Breast epithelium (tissue), 4 donors: ENCODE measurements at places on chromosomes 5 and 9. TPM values are rescaled to one million over a fixed set of nuclear protein-coding genes. Genes with fewer than 3 reads are reported as not detected.

The MEIKIN gene
- total RNA-seq, result not detected

- DNase-seq, result no peak
Observed at GRCh38 chr5:118022062-118022461, 966.3 kb downstream of the DTWD2 start.

DNA sequence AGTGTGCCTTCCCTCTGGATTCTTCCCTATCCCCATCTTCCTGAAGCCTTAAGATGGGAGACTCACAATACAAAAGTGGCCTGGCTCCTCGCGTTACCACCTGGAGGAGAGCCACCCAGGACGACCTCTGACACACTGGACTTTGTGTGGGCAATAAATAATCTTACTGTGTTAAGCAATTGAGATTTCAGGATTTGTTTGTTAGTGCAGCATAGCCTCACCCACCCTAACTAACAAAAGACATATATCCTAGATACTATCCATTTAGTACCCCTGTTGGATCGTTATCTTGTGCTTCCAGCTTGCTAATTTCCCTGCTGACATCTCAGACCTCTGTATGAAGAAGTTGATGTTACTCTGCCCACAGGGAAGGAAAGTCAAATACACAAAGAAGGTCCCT is 7.9 kb downstream of the GABBR2 start:
- no peak for DNase-seq

The SLC34A3 gene
- not detected for total RNA-seq

DNA sequence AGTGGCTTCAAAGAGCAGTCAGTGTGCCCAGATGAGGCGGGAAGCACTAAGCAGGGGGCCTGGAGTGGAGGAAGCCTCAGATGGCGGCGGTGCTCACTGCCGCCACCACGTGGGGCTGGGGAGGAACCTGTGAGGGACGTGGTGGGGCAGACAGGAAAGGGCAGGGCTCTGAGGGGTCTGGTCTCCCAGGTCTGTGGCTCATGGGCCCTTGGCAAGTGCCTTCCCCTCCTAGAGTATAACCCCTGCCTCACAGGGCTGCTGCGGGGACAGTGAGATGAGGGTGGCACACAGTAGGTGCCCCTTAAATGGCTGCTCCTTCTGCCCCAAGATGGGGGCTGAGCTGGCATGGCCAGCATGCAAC is 26.6 kb downstream of the NR5A1 start:
- DNase-seq, result no peak

- no peak for DNase-seq
Observed at GRCh38 chr5:95839658-95840057, 17.1 kb upstream of the GLRX start.

DNA sequence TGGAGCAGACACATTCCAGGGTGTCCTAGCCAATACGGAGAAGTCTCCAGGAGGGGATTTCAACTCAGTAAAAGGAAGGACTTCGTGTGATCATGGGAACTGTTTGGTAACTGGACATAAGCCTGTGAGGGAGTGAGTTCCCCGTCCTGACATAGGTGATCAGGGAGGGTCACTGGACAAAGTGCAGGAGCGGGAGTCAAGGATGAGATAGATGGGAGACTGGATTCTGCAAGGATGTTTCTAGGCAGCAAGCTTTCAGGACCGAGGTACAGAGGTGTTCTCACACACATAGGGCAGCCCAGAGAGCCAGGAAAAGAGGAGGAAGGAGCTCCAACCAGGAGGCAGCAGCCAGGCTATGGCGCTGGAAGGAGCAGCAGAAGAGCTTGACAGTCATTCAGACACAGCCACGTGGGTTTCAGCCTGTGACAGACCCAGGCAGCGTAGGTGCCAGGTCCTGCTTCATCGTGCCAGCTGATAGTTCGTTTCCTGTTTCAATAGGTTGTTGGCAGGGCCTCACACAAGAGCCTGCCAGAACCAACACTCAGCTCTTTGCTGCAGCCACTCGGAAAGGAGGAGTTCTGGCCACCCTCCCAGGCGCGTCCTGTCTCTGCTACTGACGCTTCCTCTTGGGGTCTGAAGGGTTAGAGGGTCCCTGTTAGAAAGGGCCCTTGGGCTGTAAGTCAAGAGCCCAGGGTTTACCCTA is 84.1 kb downstream of the AMBP start:
- peak; percentile 86 for DNase-seq

The CCL19 gene
- total RNA-seq, result 5.6 TPM

The KIAA1958 gene
- 16.5 TPM for total RNA-seq

- no peak for DNase-seq
Observed at GRCh38 chr9:83154087-83154736, 91.3 kb upstream of the RASEF start.

DNA sequence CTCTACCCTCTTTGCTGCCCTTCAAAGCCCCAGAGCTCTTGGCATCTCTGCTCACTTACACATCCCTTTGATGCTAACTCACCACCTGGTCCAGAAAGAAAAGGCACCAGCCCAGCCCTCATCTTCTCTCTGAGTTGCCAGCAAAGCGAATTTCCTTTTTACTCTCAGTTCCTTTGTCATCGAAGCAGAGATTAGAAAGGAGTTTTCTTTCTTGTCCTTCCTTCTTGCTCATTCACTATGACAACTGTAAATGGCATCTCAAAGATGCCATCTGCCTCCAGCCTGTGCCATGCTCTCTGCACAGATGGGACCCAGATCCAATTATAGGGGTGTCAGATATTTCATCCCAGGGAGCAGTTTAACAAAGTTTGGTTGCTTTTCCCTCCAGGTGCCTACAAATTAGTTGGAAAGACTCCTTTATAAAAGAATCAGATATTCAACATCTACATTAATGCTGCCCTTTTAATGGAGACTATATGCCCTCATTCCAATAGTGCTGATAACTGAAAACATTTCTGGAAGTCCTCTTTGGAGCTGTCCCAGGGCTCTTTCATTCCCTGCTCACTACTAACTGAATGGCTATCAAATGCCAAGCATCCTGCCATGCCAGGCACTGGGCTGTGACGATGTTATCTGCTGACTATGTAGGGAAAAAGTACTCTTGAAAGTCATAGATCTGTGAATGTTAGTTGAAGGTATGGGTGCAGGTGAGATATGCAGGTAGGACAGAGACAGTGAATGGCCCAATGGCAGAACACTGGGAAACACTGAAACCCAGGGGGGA is 58.9 kb downstream of the SUSD1 start:
- DNase-seq, result no peak

DNA sequence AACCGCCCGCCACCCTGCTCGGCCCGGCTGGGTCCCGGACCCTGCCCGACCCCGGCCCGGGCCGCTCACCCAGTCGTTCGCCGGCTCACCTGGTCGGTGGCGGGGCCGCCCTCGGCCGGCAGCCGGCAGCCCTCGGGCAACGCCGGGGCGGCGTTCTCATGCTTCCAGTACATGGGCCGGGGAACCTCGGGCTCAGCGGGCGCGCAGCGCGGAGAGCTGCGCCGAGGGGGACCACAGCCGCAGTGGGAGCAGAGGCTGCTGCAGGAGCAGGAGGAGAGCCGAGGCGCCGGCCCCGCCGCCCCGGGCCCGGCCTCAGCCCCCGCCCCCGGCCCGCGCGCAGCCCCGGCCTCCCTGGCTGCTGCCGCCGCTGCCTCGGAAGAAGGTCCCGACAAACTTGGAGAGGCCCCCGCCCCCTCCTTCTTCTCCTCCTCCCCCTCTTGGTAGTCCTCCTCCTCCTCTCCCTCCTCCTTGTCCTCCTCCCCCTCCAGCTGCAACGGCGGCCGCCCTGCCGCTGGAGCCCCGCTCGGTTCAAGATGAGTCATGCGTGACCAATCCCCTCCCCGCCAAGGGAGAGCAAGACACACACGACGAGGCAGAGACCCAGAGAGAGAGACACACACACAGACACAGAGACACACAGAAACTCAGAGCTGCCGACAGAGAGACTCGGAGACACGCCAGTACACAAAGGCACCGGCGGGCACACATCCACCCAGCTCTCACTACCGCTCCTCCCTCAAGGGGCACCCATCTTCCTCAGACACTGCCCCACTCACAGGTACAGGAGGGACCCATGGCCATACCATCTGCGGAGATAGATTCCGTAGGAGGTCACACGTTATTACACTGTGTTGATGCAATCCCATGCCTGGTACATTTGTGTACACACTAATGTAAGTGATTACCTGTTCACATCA is at the start of gene LHX6:
Gene LHX6, minus strand, starts transcription at position 390 of the 917 bp plus-strand sequence. Its CDS starts 217 bp downstream, at position 173.
- no peak for DNase-seq

- no peak for DNase-seq
Observed at GRCh38 chr5:95424526-95424925, 33.4 kb downstream of the FAM81B start.

DNA sequence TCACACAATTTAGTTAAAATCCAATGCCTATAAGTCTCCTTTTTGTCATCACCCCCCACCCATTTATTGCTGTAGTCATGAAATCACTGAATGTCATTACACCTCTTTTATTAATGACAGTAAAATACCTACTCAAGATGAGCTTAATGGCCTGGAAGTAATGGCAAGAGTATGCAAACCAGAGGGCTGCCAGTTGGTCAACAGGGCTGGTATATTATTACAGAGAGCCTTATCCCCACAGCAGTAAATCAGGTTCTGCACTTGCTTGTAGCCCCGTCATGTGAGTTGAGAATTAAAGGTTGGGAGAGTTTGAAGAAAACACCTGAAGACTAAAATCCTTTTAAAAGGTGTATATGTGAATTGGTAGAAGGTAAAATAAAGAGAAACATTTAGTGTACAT is 372.4 kb downstream of the MAT2B start:
- DNase-seq, result no peak

DNA sequence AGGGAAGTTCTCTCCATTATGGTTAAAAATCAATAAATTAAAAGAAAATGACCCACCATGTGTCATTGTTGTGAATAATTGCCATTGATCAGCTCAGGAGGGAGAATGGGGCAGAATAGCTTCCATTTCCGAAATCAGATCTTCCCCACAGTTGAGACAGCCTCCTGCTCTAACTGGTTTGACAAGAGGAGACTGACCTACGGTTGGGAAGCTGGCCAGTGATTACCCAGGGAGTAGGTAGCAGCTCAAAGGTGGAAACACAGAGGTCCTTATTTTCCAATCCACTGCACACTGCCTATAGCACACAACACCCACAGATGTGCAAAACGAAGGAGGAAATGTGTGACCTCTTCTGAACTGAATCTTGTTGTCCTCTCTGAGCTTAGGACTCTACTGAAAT is 69.0 kb upstream of the DAPK1 start:
- no peak for DNase-seq

DNA sequence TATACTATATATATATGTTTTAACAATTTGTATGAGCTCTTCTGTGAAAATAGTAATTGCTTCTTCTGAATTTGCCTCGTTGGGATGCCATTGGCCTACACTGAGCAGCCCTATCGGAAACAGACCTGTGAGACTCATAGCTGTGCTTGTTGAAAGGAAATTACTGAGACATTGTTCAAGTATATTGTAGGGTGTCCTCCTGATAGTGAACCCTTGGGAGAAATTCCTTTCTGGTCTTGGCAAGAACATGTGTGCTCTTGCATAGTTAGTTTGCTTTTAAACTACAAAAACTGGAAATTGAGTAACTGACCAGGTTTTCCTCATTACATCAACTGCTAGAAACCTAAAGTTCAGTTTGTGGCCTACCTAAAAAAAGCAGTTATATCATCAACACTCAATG is 160.9 kb downstream of the LURAP1L start:
- DNase-seq, result no peak
